ENCODE measurements at places on chromosomes 3 and 15.
A peak's percentile ranks its signal among the peaks of the same experiment; 100 is the strongest.

DNA sequence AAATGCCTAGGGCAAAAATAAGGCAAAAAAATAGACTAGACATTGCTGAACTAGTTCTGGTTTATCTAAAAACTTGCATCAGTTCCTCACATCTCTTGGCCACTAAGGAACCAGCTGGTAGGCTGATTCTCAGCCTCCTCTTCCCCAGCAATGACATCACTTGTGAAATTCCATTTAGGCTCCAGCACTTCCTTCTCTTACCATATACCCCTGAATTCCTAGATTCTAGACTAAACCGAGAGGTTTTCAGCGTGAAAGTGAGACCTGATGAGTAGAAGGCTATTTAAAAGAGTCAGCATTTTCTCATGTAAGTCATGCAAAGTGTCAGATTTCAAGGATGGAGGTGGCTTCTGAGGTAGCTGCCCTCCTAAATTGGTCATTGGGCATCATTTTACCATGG lies 247.1 kb upstream of the CDIN1 start:
- DNase-seq: no peak

- DNase-seq: peak; percentile 90
Measured at GRCh38 chr3:123960781-123961507, at the start of gene CCDC14. Gene CCDC14 (minus strand): TSS chr3:123961229. CDS start chr3:123961173, 56 bp downstream.

- no peak for DNase-seq
Measured at GRCh38 chr3:149771652-149772271, 19.5 kb upstream of the COMMD2 start.

DNA sequence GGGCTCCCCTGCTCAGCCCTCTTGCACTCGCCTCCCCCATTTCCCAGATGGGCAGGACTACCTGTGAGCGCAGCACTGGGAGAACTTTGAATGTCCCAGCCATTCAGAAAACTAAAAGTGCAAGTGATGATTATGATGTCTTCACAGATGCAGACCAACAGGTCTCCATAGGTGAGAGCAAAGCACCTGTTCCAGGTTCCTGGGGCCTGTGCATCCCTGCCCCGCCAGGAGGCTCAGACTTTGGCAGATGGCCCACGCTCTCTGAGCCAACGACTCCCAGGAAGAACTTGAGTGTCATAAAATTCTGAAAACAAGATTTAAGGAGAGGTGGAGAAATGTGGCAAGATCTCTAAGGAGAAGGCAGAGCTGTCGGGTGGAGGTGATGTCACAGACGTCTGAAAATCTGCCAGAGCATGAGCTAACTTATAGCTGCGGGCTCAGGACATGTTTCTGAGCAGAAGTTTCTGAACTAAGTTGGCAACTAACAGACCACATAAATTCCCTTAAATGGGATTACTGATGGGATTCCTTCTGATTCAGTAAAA lies 110.8 kb upstream of the IGF1R start:
- DNase-seq: no peak

GRCh38 chr3:153595186-153595815 lies 433.3 kb downstream of the RAP2B start:
- peak; percentile 28 for DNase-seq

DNA sequence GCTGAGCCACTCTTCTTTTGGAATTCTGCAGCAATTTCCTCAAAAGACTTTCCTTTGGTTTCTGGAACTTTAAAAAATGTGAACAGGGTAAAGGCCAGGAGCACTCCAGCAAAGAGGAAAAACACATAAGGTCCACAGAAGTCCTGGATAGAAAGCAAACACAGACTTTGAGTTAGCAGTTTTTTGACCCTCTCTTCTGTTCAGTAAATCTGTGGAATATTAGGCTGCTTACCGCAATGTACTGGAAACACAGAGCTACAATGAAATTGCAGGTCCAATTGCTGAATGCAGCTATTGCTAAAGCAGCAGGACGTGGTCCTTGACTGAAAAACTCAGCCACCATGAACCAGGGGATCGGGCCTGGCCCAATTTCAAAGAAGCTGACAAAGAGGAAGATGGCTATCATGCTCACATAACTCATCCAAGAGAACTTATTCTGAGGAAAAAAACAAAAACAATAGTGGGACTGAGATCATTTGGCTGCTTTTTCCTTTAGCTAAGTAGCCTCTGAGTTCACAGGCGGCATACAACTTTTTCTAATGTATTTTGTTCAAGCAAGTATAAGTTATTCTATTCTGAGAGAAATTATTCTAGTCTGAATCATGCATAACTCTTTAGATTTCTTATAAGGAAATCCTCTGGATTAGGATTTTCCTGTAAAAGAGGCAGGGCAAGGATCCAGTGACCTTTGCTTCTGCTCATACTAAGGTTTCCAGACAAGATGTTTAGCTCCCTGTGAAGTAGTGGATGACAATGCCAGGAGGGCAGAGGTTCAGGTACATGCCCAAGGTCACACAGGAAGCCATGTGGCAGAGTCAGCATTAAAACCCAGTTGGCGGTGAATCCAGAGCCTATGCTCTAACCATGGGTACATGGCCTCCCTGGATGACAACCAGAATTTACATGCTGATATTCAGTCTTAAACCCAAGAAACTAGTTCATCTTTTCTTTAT lies 28.3 kb downstream of the SLC2A2 start:
- DNase-seq: peak; percentile 33

GRCh38 chr3:194330160-194330559 lies 21.0 kb downstream of the CPN2 start:
- DNase-seq: no peak

DNA sequence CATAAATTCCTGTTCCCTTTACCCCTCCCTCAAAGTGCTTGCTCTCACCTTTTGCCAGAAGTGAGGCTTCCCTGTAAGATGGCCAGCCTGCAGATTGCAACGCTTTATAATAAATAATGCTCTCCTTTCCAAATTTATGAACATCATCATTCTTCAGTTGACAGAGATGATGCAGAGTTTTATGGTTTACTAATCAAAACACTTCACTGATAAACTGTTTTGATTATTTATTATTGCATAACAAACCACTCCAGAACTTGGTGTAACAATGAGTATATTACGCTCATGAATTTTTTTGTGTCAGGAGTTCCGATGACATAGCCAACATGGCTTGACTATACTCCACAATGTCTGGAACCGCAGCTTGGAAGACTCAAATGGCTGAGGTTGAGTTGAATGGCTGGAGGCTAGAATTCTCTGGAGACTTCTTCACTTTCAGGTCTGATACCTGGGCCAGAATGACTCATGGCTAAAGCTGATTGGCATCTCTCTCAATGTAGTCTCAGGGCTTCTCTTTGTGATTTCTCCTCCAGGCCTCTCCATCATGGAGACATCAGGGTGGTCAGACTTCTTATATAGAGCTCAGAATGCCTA lies 27.3 kb upstream of the TGFBR2 start:
- no peak for DNase-seq

DNA sequence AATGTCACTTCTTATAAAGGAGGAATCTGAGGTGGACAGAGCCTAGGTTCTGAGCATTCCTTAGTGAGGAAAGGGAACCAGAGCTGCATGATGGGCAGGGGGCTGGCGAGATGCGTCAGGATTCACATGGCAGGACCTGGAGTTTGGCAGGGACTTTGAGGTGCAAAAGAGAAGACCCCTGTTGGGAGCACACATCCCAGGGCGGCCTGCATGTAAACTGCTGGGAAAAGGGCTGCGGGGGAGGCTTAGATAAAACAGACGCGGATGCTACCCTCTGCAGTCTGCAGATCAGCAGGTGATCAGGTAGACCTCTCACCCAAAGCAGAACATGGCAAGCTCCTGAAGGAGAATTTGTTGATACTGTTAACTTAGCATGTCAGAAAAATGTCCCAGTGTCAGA lies 168.4 kb downstream of the VGLL4 start:
- no peak for DNase-seq

DNA sequence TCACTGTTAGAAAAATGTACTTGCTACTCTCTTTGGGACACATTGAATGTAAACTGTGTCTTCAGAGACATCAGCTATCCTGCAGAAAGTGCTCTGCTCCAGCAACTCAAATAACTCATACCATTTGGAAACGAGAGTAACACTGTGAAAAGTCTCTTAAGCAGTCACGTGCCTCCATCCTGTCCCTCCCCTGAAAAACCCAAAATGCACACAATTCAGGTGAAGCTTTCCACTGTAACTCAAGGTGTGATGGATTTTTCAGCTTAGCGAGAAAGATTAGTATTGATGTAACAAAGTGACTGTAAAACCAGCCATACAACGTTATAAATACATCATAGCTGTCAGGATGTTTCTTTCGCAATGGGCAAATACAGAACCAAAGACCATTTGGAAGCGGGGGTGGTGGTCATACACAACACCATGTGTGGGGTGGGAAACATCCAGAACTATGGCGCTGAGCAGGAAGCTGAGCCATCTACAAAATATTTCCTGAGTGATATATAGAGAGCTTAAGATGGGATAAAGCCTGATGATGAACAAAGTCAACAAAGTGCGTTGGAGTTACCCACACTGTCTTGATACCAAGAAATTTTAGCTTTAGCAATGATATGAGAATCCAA lies 332.3 kb downstream of the FOXP1 start:
- no peak for DNase-seq

DNA sequence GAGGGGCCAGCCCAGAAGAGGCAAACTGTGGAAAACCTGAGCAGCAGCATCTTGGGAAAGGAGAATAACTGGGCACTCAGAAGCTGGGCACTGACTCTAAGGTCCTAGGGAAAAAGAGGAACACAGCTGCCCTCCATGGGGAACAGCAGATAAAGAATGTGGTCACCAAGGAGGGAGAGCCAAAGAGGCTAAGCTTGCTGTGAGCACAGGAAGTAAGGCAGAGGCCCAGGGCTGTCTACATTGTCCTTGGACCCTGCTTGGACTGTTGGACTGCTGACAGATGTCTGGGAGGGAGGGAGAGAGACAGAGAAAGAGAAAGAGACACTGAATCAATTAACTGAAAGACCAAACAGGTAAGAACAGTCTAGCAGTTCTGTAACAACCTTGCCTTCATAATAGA lies 4.5 kb upstream of the MNS1 start:
- no peak for DNase-seq

GRCh38 chr3:126937973-126938372 lies 44.9 kb upstream of the PLXNA1 start:
- DNase-seq: no peak

GRCh38 chr3:25527801-25528200 lies 99.7 kb downstream of the RARB start:
- DNase-seq: peak; percentile 53

GRCh38 chr3:55708921-55709320 lies 221.8 kb upstream of the WNT5A start:
- no peak for DNase-seq

DNA sequence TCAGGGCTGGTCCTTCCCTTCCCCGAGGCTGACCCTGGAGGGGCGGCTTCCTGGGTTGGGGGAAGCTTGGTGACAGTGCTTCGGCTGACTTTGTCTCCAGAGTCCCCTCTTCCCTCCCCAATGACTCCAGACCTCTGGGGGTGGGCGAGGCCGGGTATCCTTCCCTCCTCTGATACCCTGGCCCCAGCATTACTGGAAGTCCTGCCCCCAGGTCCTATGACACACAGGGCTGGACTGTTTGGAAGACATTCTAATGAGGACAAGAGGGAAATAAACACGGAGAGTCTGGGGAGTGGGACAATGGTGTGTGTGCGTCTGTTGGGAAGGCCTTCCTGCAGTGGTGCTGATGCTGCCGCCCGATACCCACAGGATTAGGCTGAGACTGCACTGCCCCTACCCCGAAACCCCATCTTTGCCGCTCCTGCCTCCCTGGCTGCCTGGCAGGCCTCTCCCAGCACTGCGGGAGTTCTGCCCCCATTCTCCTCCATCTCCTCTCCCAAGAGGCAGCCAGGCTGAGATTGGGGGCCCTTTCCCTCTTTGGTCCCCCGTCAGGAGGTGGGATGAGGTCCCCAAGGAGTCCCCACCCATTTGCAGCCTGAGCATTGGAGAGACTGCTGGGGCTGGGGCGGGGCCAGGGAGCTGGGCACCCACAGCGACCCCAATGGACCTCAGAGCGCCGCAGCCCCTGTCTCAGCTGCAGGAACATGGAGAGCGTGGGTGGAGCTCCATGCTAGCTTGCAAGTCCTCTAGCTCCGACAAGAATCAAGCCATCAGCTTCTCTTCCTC lies 29.7 kb upstream of the FBLN2 start:
- no peak for DNase-seq

GRCh38 chr3:5021116-5022092 lies 42.2 kb downstream of the BHLHE40 start:
- no peak for DNase-seq

- no peak for DNase-seq
Measured at GRCh38 chr3:132555306-132556035, 41.6 kb upstream of the ACKR4 start.

DNA sequence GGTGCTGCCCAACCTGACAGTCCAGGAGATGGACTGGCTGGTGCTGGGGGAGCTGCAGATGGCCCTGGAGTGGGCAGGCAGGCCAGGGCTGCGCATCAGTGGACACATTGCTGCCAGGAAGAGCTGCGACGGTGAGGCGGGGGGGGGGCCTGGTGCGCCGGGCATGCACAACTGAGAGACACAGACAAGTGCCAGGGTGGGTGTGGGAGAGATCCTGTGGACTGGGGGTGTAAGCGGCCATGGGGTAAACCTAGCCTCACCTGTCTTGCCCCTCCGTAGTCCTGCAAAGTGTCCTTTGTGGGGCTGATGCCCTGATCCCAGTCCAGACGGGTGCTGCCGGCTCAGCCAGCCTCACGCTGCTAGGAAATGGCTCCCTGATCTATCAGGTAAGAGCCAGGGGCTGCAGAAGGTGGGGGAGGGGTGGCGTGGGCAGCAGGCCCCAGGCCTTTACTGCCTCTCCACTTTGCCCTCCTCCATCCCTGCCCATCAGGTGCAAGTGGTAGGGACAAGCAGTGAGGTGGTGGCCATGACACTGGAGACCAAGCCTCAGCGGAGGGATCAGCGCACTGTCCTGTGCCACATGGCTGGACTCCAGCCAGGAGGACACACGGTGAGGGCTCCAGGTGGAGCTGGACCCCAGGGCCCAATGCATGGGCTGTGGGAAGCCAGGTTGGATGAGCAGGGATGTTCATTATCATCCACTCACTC lies 3.3 kb downstream of the CHRD start:
- DNase-seq: no peak

DNA sequence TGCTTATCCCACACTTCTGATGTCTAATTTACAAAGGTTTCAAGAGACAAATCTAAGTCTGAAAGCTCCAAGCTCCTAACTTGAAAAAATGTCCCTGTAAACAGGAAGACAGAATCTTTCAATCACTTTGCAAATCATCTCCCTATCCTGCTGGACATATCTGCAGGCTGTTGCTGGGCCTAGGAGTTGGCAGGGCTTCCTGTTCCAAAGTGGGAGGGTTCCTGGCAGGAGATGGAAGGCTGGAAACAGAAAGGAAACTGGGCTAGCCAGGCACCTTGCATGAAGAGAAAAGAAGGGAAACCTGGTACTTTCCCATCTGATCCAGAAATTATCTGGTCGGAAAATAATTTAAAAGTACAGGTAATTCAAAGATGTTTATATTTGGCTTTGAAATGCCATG lies 227.3 kb upstream of the IL12A start:
- DNase-seq: no peak

GRCh38 chr15:25783607-25784540 lies 79.3 kb downstream of the ATP10A start:
- DNase-seq: no peak
